ENCODE measurements at places on chromosomes 6 and 20. TPM values are rescaled to one million over a fixed set of nuclear protein-coding genes. Genes with fewer than 3 reads are reported as not detected.

DNA sequence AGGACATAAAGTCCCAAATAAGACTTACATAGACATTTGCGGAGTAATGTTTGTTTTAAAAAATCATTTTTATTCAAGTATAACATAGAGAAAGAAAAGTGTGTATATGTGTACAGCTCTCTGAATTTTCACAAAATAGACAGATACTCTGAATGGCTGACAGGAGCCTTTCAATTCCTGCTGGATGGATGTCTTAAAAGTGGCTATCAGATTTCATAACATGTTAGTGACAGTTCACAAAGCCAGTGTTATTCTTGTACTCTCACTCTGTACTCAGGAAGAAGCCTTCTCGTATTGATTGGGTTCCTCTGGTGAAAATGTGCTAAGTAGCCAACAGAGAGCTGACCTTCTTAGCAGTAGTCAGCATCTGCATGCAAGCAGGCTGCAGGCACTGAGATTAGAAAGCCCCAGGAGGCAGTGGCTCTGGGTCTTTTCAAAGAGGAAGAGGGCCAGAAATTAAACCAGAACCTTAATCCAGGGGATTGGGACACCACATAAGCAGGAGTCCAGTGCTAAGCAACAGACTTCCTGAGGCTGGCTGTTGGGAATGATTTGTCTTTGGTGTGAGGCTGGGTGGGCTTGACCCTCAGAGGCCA, 19.7 kb downstream of the SLC17A4 start:
- peak; percentile 13 for DNase-seq

PSORS1C2 gene
- not detected for total RNA-seq

- no peak for DNase-seq
These were observed 57.7 kb upstream of the EZR start for GRCh38 chr6:158876886-158877285.

GRCh38 chr6:159972506-159973268, 3.8 kb downstream of the IGF2R start:
- no peak for DNase-seq

DNA sequence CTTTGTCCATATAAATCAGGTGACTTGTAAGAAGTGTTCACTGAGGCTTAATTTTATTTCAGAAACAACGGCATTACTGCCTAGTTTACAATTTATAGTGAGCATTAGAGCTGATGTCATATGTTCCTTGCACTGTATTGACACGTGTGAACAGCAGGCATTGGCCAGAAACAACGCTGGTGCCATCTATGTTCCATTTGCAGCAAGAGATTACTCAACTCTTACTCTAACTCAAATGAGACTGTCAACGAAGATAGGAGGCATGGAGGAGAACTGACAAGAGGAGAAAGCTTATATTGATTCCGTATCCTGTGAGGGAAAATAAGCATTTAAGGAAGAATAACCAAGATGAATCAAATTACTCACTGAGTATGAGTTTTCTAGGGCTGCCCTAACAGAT, 48.4 kb downstream of the MTFR2 start:
- no peak for DNase-seq

DNA sequence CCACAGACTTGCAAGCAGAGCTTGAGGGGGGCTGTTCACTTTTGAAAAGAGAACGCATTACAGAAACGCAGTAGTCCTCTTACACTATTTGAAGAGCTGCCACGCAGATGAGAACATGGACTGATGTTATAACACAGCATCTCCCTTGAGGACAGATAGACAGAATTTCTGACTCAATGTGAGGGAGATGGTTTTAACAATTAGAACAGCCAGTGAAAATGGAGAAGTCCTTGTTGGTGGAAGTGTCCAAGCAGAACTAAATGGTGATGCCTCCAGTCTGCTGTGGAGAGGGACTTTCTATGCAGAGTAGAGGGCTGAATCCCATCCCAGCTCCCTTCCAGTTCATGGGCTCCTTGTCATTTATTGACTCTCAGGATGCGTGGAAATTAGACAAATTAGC, 100.0 kb downstream of the RREB1 start:
- DNase-seq, result no peak

GRCh38 chr6:160363016-160363996, 15.1 kb downstream of the SLC22A3 start:
- DNase-seq, result no peak

All from neural progenitor cell (in vitro differentiated cells).